ENCODE measurements at places on chromosomes 2 and 18.

DNA sequence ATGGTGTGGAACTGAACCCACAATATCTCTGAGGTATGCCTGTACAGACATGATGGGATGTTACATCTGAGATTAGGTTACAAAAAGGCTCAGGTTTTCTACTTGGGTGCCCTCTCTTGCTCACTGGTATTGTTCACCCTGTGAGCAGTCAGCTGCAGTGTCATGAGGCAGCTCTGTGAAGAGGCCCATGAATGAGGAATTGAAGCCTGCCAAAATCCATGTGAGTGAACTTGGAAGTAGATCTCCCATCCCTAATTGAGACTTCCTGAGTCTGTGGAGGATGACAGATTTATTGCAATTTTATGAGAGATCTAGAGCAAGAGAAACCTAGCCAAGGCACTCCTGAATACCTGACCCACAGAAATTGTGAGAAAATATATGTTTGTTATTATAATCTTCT lies 404.9 kb upstream of the ZEB2 start:
- DNase-seq, result no peak

- DNase-seq, result no peak
These were observed 15.6 kb upstream of the PKDCC start for GRCh38 chr2:42032224-42032620.

DNA sequence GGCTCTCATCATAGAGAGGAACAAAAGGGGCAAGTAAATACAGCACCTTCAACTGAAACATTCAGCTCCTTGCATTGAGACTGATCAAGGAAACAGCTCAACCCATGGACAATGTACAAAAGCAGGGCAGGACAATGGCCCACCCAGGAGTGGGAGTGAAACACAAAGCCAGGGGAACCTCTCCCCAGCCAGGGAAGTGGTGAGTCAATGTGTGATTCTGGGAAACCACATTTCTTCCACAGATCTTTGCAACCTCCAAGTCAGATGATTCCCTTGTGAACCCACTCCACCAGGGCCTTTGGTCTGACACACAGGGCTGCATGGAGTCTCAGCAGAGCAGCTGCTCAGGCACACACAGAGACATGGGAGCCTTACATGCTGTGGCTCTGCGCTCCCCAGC lies 294.5 kb downstream of the NR4A2 start:
- DNase-seq, result no peak

- DNase-seq, result no peak
These were observed 48.9 kb downstream of the ARL4C start for GRCh38 chr2:234447963-234448362.

DNA sequence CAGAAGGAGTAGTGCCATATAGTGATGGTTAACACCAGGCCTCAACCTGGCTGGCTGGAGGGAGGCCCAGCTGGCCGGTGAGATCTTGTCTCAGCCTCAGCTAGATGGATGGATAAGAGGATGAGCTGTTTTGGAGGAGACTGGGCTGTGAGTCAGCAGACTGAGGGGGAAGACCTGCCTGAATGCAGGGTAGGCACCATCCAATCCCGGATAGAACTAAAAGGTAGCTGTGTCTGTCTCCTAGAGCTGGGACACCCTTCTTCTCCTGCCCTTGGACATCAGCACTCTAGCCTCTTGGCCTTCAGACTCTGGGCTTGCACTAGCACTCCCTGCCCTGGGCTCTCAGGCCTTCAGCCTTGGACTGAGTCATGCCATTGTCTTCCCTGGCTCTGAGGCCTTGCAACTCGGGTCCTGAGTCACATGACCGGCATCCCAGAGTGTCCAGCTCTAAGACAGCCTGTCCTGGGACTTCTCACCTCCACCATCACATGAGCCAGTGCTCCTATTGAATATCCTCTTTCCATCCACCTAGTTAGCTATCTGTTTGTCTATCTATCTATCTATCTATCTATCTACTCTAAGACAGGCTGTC lies 131.3 kb downstream of the TPO start:
- DNase-seq, result no peak

GRCh38 chr2:84314901-84315330 lies 144.2 kb downstream of the SUCLG1 start:
- DNase-seq, result peak; percentile 41

- DNase-seq, result no peak
These were observed 109.0 kb downstream of the SETBP1 start for GRCh38 chr18:44789710-44790109.

DNA sequence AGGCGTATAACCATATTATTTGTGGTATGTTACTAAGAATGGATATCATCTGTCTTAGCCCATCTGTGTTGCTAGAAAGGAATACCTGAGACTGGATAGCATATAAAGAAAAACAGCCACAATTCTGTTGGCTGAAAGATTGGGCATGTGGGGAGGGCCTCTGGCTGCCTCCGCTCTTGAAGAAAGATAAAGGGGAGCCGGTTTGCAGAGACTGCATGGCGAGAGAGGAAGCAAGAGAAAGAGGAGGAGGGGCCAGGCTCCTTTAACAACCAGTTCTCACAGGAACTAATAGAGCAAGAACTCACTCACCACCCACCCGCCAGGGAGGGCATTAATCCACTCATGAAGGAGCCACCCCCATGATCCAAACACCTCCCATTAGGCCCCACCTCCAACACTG lies 29.2 kb upstream of the UXS1 start:
- no peak for DNase-seq

DNA sequence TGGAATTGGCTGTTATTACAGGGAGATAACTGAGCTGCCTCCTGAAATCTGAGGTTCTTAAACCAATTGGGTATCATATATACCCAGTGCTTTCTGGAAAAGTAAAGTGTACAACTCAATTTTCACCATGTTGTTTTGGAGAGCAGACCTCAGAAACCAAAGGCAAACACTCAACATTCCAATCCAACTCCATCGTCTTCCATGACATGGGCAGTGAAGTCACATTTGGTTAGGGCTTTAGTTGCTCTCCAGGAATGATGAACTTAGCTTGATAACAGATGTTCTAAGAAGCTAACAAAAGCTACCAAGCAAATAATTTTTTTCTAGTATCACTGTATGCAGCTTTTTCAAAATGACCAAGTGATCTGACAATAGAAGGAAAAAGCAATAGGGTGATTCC lies 107.0 kb upstream of the SLC35G4 start:
- no peak for DNase-seq

DNA sequence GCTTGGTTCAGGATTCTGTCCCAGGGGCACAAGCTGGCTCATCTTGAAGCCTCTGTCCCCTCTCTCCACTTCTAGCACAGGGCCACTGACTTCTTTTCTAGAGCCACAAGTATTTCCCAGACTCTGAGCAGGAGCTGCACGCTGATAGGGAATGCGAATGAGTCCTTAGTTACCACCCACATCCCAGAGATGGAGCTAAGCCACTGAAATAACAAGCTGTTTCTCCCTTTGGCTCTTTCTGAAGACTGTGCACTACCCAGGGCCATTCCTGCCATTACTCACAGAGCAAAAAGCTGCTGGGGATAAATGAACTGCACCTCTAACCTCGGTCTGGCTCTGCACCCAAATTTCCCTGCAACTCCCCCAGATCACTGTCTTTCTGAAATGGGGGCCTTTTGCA lies 70.6 kb downstream of the TSN start:
- DNase-seq, result no peak

DNA sequence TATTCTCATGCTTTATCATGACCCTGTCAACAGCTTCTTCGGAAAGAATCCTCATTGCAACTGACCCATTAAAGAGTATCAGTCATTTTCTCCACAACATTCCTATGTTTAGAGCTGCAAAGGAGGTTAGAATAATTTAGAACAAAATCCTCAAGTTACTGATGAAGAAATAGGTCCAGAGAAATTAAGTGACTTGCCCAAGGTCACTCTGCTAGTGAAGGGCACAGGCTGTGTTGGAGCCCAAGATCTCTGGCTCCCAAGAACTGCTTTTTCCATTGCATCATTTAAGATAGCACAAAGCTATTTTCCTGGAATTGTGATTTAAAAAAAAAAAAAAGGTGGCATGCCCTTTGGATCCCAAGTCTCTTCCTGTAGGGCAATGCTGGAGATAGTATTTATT lies 9.6 kb downstream of the IRS1 start:
- DNase-seq, result no peak

DNA sequence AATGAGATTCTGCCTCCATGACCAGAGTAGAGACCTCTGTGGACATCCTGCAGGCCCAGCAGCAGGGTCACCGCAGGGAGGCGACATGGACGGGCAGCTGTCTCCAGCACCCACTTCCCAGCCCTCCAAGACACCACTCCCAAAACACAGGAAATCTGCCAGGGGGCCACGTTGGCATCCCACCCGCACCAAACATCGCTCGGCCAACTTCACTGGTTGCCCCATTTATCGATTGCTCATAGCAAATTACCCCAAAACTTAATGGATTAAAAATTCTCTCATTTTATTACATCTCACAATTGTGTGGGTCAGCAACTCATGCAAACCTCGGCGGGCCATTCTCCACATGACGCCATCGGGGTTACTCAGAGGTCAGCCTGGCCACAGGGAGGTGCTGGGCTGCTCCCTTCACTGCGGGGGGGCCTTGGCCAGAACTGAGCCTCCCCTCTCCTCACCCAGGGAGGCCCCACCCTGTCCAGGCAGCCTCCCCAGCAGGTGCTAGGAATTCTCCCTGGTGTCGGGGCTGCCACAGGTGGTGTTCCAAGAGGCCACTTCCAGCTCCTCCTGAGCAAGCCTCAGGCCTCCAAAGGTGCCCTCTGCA lies 420.7 kb upstream of the MYT1L start:
- no peak for DNase-seq
